Frontal cortex (tissue), 4 donors: ENCODE measurements at places on chromosomes 5 and 9.

DNA sequence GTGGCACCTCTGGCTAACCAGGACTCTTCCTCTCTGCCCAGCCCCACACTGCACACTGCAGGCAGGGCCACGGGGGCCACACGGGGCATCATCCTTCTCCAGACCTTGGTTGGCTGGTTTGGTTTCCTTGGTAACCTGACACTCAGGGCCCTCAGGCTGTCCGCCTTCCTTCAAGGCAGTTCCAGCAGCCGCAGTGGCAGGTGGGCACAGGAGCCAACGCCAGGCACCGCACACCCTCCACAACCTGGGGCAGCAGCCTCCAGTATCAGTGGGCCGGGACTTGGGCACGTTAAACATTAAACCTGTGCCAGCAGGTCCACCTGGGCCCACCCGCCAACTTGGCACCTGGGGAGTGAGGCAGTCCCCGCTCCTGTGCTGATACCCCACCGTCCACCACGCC is 1.9 kb downstream of the NPDC1 start:
- DNase-seq, result no peak

GRCh38 chr9:19186232-19186631 is 44.3 kb upstream of the DENND4C start:
- DNase-seq, result no peak

DNA sequence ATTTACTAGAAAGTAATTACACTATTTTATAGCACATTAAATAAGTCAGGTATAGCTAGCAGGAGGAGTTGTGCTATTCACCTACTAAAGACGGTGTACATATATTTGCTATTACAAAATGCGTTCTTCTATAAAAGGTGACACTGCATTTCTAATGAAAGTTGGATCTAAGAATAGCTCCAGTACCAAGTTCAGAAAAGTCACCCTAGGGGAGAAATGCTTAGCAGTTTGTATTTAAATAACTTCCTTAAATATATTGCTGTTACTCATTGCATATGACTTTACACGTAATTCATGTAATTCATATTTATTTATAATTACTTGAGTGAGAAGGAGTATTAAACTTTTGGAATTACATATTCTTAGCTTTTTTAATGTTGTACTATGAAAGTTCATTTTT is 7.0 kb upstream of the SUB1 start:
- DNase-seq, result no peak

GRCh38 chr5:139783436-139783965 is 12.1 kb upstream of the PSD2 start:
- no peak for DNase-seq

GRCh38 chr5:147063943-147064342 is 170.9 kb upstream of the STK32A start:
- no peak for DNase-seq

- DNase-seq, result no peak
Observed at GRCh38 chr5:99285606-99286005, 356.8 kb upstream of the CHD1 start.

GRCh38 chr9:92147852-92148180 is 32.6 kb upstream of the SPTLC1 start:
- no peak for DNase-seq

DNA sequence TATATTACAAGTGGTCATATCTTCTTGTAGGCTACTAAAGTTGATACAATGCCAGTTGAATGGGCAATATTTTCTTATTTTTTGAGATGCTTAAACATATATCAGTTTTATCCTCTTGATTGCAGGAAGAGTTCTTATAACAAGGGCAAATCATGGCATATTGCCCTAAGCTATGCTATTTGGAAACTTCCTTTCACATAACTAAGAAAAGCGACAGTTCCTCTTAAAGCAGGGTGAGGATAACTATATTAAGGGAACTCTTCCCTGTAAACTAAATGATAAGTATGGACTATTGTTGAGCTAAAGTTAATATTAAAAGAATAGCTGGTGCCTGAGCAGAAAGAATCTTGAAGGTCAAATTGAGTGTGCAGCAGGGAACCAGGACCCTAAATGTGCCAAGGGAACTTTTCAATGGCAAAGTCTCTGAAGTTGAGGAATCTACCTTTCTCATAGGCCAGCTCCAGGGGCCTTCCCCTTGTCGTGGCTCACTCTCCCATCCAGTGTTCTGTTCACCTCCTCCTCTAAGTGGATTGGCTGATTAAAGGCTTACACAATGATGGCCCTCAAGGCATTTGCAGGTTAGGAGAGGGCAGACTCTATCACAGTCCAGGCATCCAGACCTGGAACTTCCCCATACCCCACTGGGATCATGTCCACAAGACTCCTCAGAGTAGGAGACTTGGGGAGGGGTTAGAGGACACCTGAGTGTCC is 26.8 kb downstream of the FYB1 start:
- DNase-seq, result no peak

GRCh38 chr5:143014017-143014651 is 244.0 kb downstream of the ARHGAP26 start:
- no peak for DNase-seq

- no peak for DNase-seq
Observed at GRCh38 chr9:120650352-120650751, 63.9 kb downstream of the MEGF9 start.

GRCh38 chr9:3012245-3012644 is 168.3 kb upstream of the PUM3 start:
- DNase-seq, result no peak

DNA sequence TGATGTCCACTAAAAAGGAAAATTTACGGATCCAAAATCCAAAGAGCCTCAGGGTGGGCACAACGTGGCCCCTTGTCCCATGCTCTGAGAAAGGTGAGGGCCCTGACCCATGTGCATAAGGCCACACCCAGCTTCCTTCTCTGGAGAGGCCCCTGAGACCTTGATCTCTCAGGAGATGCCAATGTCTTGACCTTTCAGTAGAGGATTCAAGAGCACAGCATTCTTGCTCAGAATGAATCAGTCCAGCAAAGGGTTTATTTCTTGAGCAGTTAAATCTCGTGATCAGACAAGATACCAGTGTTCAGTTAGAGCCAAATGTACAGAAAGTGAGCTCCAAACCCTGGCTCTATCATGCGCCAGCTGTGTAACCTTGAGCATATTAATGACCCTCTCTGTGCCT is 115.9 kb upstream of the DAPK1 start:
- no peak for DNase-seq

GRCh38 chr5:173752653-173753052 is 135.5 kb upstream of the CPEB4 start:
- DNase-seq, result no peak

DNA sequence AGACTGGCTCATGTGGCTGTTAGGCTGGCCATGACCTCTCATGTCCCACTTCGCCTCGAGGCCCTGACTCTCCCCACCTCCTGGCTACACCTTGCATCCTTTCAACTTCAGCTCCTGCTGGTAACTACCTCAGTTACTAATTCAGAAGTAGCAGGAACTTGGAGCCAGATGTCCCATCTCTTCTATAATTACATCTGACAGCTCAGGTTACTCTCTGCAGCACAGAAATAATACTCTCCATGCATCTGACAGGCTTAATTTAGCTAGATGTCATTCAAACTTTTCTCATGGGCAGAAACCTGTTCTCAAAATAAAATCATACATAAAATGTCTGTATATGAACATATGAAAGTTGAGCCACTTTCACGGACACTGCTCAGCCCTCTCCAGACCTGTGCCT is 92.2 kb upstream of the IL33 start:
- DNase-seq, result no peak

GRCh38 chr9:100525563-100525962 is 52.3 kb upstream of the CAVIN4 start:
- no peak for DNase-seq

GRCh38 chr5:127029581-127030258 is 638 bp downstream of the MARCHF3 start:
- DNase-seq, result no peak

- no peak for DNase-seq
Observed at GRCh38 chr9:116061546-116062205, 91.9 kb upstream of the PAPPA start.

GRCh38 chr9:90099262-90099963 is 494.6 kb downstream of the GADD45G start:
- peak; percentile 49 for DNase-seq

- DNase-seq, result no peak
Observed at GRCh38 chr9:119836036-119836435, 466.8 kb upstream of the BRINP1 start.

DNA sequence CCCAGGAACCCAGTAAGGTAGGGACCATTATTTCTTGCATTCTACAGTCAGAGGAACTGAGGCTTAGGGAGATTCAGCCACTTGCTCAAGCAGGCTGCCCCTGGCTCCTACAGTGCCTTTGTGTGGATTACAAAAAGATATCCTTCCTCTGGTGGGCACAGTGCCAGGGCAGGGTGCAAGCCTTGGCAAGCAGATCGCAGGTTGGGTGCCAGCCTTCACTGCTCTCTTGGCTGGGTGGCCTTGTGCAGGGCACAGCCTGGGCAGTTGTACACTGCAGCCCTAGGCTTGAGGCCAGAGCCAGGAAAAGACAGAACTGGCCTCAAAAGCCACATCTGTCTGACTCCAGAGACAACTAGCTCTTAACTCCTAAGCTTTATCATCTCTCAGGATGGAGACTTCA is 15.0 kb downstream of the DOCK2 start:
- no peak for DNase-seq

DNA sequence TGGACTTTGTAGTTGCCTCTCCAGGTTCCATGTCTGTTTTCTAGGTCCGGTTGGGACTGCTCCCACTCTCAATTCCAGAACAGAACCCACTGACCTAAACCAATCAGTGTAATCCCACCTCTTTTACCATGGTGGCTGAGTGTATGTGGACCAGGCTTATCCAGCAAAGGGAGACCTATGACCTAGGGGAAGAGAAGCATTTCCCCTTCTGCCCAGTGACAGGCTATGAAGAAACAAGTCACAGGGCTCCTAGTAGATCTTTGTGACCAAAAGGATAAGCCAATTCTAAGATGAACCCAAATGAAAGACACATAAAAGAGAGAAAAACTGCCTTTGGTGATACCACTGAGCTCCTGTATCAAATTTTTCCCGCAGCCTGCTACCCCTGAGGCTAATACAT is 6.3 kb downstream of the NMRK1 start:
- no peak for DNase-seq

- peak; percentile 68 for DNase-seq
Observed at GRCh38 chr9:128927731-128928411, 7.1 kb downstream of the PHYHD1 start.

- DNase-seq, result no peak
Observed at GRCh38 chr9:121876658-121877271, 216.3 kb downstream of the TTLL11 start.

DNA sequence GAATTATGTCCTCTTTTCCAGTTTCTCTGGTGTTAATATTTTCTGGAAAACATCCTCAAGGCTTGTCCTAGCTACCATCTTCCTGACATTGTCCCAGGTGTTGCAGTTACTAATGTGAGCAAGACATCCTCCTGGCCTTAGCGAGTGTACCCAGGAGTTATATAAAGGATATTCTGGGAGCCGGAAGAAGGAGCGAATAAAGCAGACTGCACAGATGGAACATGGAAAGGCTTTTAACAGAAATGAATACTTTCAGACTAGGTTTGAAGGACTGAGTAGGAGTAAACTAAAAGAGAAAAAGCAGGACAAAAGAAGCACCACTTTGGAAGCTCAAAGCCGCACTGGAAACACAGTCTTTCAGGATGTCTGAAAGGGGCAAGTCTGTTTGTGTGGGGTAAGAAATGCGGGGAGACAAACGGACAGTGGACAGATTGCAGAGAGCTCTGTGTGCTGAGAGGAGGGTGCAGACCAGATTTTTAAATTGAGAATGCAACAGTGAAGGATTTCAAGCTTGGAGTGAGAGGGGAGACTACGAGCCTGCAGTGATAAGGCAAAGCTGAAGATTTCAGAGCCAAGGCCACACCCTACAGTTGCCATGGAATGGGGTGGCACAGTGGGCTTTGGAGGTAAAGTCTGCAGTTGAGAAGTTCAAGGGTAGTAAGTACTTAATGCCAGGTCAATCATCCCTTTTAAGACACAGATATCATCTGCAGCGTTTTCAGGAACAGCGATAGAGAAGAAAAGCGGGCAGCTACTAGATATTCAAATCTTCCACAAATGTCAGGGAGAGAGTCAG is 94.1 kb upstream of the TAF11L2 start:
- DNase-seq, result no peak

DNA sequence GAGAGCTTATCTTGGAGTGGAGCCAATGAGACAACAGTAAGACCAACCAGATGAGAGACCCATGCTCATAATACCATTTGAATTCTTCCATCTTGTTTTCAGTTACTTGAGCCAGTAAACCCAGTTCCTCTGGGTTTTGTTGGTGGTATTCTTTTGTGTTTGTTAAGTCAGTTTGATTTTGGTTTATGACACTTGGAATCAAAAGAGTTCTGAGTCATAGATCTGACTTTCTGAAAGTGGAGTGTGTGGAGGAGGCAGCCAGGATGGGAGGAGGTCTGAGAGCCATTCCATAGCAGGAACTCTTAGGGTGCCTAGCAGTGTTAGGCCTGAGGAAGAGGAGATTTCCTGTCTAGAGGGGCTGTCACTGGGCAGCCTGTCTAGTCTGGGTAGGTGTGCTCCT is 24.6 kb upstream of the PANK3 start:
- no peak for DNase-seq

- no peak for DNase-seq
Observed at GRCh38 chr5:108743846-108744245, 3.9 kb upstream of the FER start.
